ENCODE measurements at places on chromosomes 7 and 10.

- DNase-seq: no peak
These were observed 122.6 kb downstream of the DKK1 start for GRCh38 chr10:52436664-52437063.

- no peak for DNase-seq
These were observed 37.7 kb downstream of the ASB13 start for GRCh38 chr10:5628451-5629302.

GRCh38 chr7:16419859-16420258, 1.5 kb downstream of the CRPPA start:
- no peak for DNase-seq

DNA sequence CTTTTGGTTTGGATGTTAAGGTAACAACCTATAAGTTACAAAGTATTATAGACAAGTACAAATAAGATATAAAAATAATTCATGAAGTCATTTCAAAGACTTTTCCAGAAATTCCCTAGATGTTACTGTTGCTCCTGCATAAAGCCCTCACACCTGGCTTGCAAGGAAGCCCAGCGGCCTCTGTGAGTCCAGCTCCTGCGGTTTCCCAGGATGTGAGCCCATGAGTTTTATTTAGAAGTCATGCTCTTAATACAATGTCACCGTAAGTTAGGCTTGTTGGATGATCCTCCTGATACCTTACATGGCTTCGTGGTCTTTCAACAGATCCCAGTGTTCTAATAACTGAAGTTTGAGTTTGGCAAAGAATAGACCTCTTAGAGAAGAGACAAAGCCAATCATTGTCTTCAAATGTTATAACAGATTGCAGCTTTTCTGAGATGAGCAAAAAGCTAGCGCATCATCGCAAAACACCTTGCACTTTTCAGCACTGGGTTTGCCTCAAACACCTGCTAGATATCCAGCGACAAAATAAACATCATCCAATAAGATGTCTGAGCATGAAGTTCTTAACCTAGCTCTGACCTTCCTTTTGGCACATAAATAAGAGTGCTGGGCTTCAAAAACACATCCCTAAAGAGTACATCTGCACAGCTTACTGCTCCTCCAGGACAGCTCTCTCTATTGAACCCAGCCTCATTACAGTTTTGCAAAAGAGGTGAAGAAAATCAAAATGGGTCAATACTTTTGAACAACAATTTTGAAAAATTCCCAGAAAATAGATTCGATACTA, 3.6 kb downstream of the FAM171A1 start:
- DNase-seq: no peak

GRCh38 chr10:30751678-30752331, 122.3 kb upstream of the LYZL2 start:
- no peak for DNase-seq

- no peak for DNase-seq
These were observed 64.2 kb downstream of the MINDY4 start for GRCh38 chr7:30835396-30835915.

GRCh38 chr7:12949060-12949931, 261.9 kb downstream of the ARL4A start:
- DNase-seq: no peak

DNA sequence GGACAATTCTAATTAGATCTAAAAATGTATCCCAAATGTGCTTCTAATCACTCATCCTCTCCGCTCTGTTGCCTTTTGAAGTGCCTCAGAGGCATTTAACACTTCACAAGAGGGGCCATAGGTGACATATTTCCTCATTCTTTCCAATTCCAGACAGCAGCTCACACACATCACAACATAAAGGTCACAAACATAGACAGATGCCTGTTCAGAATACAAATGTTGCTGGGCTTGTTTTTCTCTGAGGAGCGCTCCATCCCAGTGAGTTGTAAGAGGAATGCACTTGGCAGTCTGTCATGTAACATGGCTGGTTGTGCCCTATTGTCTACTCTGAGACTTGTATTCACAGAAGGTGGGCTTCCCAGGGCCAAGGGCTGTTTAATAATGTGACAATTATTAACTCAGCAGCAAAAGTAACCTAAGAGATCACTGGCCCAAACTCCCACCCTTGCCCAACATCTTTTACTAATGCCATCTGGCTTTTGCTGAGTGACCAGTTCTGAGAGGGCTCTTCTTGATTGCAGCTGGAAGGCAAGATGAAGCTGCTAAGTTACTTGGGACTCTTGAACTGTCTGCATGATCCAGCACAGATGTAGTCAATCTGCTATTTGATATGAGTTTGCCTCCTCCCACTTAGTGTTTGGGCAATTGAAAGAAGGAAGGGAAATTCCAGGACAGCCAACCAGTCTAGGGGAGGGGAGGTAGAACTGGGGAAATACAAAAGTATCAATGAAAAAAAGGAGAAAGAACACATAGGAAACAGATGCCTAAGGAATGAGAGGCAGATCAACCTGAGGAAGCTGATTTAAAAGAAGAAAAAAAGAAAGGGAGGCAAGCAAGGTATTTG, 13.6 kb downstream of the PON2 start:
- DNase-seq: no peak

DNA sequence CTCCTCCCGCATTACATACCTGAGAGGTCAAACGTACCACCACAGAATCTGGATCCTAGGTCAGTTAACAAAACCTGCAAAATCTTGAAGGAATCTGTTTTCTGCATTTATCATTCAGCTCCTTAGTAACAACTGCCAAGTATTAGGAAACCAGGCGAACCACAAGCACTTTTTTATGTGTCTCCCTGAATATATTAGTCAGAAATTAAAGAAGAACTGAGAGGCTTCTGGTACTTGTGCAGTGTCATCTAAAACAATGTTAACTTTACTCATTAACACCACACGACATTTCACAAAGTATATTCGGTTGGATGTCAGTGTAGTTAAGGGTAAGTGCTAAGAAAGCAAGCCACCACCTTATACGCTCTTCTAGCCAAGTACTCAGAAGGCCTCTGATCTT, 2.5 kb downstream of the CCDC6 start:
- DNase-seq: no peak

- no peak for DNase-seq
These were observed 404.1 kb downstream of the PAXIP1 start for GRCh38 chr7:154598864-154599263.

DNA sequence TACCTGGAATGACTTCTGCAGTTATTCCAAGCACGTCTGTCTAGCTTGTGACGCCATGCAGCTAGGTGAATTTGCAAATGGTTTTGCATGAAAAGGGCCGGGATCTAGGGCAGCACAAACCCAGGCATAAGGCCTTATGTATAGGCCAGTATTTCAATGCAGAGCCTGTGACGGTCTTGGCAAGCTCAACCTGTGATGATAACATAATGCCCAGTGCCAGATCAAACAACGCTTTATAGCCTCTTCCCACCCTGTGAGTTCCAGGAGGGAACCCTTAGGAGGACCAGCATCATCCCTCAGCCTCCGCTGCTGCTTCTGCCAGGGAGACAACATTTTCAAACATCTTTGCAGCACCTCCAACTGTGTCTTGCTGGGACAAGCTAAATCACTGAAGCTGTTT, 390.7 kb downstream of the INHBA start:
- no peak for DNase-seq

DNA sequence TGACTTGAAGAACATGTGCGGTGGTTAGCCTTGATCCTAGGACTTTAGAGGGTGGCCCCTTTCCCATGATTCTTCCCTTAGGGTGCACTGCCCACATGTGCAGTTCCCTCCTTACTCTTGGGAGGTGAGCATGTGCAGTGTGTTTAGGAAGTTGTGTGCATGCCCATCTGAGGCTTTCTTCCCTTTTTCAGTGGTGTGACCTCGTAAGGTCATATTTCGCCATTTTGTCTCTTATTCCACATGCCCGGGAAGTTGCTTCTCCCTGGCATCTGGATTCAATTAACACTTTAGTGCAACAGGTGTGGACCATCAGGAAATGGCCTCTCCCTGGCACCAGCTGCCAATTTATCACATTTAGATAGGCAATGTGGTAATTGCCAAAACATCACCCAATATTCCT, 380.6 kb upstream of the VSTM2A start:
- no peak for DNase-seq

GRCh38 chr7:26378016-26378415, 86.4 kb downstream of the SNX10 start:
- DNase-seq: no peak

GRCh38 chr10:73922864-73923133, 11.9 kb downstream of the PLAU start:
- DNase-seq: no peak
